Caki2 (cell line): ENCODE measurements at places on chromosomes 2 and 18. TPM values are rescaled to one million over a fixed set of nuclear protein-coding genes. Genes with fewer than 3 reads are reported as not detected.

The GKN2 gene
- total RNA-seq, result not detected in 2 replicates

The KCNK3 gene
- total RNA-seq, result 28.4 and 55.4 TPM in 2 replicates

The ASXL3 gene
- not detected in 2 replicates for total RNA-seq

The ERBB4 gene
- total RNA-seq, result 0.10 TPM in 1 of 2 replicates, not detected in the other

The LHCGR gene
- not detected in 2 replicates for total RNA-seq

The POTEJ gene
- not detected in 2 replicates for total RNA-seq

The SP5 gene
- 0.26 and 1.8 TPM in 2 replicates for total RNA-seq

The ALPG gene
- total RNA-seq, result not detected in 2 replicates

The B4GALT6 gene
- total RNA-seq, result 0.78 and 1.0 TPM in 2 replicates

The GREB1 gene
- total RNA-seq, result 0.20 and 0.91 TPM in 2 replicates

The PLCD4 gene
- 4.3 and 11.9 TPM in 2 replicates for total RNA-seq

The CFAP221 gene
- total RNA-seq, result 1.6 and 2.4 TPM in 2 replicates

The ASB3 gene
- 15.9 and 20.0 TPM in 2 replicates for total RNA-seq
